ENCODE measurements at places on chromosomes 3 and 15.

- DNase-seq: no peak
These were observed 2.2 kb downstream of the LTF start for GRCh38 chr3:46462511-46462910.

- no peak for DNase-seq
These were observed 78.4 kb upstream of the RAD18 start for GRCh38 chr3:9041626-9042025.

- no peak for DNase-seq
These were observed 9.7 kb downstream of the GTF2E1 start for GRCh38 chr3:120752230-120752629.

DNA sequence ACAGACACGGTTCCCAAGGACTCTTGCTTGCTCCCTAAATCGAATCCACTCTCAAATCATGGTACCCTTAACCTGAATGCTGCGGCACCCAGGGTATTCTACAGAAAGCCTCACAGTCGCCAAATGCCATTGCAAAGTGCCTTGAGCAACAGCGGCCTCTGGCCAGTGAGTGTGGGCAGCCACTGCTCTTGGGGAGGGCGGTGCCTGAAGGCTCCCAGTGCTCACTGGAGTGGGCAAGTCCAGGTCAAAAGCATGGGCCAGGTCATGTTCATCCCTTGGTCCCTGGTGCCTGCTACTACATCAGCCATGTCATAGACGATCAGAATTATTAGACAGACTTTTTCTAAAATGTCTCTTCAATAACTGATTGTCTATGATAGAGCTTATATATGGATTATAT lies 82.5 kb downstream of the ADAMTS17 start:
- no peak for DNase-seq

GRCh38 chr15:68321229-68321628 lies 43.7 kb downstream of the FEM1B start:
- no peak for DNase-seq

GRCh38 chr3:35639254-35640186 lies at the start of gene ARPP21:
Gene ARPP21, plus strand, starts transcription at chr3:35639525. Its CDS starts 42,227 bp downstream, at chr3:35681752.
- DNase-seq: no peak

DNA sequence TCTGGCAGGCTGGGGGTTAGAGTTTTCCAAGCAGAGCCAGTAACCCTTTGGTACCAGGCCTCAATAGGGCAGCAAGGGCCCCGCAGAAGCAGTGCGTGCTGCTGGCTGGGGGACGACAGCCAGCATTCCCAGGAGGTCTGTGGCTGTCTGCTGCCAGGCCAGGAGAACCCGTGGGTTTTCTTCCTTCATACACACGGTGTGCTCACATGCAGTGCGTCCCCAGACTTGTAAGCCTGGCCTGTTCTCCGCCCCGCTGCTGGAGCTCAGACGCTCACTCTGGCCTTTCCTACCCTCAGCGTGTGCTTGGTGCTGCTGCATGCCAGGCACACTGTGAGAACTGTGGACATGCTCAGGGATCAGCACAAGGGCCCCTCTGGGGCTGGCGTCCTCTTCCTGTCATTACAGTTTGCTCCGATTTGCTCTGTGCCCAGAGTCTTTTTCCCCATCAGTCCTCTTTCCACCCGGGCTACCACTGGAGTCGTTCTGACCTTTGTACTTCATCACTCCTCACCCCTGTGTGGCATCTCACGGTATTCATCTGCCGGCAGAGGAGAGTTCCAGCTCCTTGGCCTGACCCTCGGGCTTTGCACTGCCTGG lies 149.5 kb downstream of the DNAJB8 start:
- DNase-seq: no peak

DNA sequence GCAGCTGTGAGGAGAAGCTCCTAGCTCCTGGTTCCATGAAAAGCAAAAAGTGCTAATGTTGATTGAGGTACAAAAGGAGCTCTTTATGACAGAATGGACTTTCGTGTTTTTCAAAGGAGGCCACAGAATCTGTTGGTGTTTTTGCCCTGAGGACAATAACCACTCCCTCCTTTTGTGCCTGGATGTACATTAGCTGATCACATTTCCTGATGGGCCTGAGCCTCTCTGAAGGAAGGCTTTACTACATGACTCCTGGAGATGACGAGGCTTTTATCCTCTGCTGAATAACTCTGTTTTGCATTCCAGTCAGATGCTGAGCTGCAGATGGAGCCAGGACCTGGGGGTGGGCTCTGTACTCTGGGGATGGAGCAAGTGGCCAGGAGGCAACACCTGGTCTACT lies 301.9 kb downstream of the CACNA2D3 start:
- DNase-seq: no peak

GRCh38 chr15:32152574-32152973 lies 122.3 kb downstream of the CHRNA7 start:
- DNase-seq: no peak
